ENCODE measurements at places on chromosomes 7 and 10. TPM values are rescaled to one million over a fixed set of nuclear protein-coding genes. Genes with fewer than 3 reads are reported as not detected.

The MEIG1 gene
- total RNA-seq: not detected

The PLEKHA8 gene
- total RNA-seq: 16.9 TPM

The SLC13A1 gene
- not detected for total RNA-seq

The LRRD1 gene
- not detected for total RNA-seq

The HYAL4 gene
- total RNA-seq: not detected

The LEP gene
- total RNA-seq: 7.2 TPM

The TRIL gene
- total RNA-seq: 9.7 TPM

The BMPER gene
- 18.8 TPM for total RNA-seq

The LGI1 gene
- total RNA-seq: 19.8 TPM

The ZNF273 gene
- 11.2 TPM for total RNA-seq

The TMEM213 gene
- not detected for total RNA-seq

The C1QL3 gene
- not detected for total RNA-seq

The MSMB gene
- not detected for total RNA-seq

The ENKUR gene
- total RNA-seq: 0.09 TPM

The TET1 gene
- total RNA-seq: 10.4 TPM

The TRPV6 gene
- 0.40 TPM for total RNA-seq

The HNRNPA2B1 gene
- 377 TPM for total RNA-seq

The CYP2C19 gene
- not detected for total RNA-seq

The HTRA1 gene
- total RNA-seq: 123 TPM

The SPDYE5 gene
- not detected for total RNA-seq

The PVRIG gene
- 1.2 TPM for total RNA-seq

The C7orf57 gene
- total RNA-seq: not detected

All from sciatic nerve (tissue), 2 donors.